ENCODE measurements at places on chromosomes 2 and 18.
A peak's percentile ranks its signal among the peaks of the same experiment; 100 is the strongest.

- DNase-seq: no peak
Measured at GRCh38 chr2:151423760-151424159, 14.1 kb downstream of the RIF1 start.

DNA sequence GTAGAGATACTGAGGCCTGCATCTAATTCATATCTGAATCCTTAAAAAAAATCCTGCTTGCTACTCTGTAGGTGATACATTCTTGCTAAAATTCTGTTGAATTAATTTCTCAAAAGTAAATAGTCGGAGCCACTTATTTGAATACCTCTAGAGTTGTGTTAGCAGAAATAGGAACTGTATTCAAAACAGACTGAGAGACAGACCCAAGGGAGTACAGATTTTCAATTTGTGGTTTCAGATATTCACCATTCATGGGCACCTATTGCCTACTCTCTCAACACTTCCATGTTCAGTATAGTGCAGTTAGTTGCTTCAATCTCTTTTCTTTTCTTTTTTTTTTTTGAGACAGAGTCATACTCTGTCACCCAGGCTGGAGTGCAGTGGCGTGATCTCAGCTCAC lies 46.6 kb upstream of the CTLA4 start:
- DNase-seq: no peak

- DNase-seq: peak; percentile 24
Measured at GRCh38 chr2:241272303-241273209, 42.9 kb downstream of the HDLBP start.

- DNase-seq: no peak
Measured at GRCh38 chr2:105641389-105641811, 103.3 kb upstream of the NCK2 start.

DNA sequence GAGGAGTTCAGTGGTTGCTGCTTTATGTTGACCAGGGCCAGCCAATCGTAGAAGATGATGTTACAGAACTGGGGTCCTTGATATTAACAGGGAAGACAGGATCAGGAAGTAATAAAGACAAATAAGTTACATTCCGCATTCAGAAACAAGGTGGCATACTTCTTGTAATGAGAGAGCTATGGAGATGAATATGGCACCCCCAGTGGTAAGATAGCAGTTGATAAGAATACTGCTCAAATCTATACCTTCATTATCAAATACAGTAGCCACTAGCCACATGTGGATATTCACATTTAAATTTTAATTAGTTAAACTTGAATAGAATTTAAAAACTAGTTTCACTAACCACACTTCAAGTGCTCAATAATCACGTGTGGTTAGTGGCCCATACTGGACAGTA lies 290.4 kb upstream of the RBMS1 start:
- no peak for DNase-seq

DNA sequence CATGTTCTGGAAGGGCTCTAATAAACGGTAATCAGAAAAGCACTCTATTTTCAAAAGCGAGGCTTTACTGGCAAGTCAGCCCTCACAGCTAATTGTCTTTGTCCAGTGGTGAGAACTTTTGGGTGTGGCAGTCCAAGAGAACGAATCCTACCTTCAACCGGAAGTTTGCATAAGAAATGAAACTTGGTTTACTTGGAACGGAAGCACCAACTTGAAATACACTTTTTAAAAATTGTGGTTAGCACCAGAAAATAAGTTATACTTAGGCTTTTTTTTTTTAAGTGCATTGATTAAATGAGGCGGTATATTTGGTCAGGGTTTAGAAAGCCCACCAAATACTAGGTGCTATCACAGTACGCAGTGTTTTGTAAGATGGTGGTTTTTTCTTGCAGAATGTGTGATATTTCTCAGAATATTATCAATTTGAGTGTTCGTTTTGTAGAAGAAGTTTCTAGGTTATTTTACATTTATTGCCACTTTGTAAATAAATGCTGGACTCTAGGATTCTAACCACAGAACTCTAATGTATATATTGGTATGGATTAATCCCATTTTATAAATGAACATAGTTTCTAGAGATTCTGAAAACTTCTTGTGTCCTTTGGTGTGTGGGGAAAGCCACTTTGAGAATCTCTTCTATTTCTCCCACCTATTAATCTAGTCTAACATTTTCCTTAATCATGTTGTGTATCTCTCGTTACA lies 1.2 kb downstream of the MYL12A start:
- DNase-seq: no peak

- DNase-seq: no peak
Measured at GRCh38 chr18:23380001-23380550, 73.0 kb upstream of the RIOK3 start.
